ENCODE measurements at places on chromosomes 12 and 14.

DNA sequence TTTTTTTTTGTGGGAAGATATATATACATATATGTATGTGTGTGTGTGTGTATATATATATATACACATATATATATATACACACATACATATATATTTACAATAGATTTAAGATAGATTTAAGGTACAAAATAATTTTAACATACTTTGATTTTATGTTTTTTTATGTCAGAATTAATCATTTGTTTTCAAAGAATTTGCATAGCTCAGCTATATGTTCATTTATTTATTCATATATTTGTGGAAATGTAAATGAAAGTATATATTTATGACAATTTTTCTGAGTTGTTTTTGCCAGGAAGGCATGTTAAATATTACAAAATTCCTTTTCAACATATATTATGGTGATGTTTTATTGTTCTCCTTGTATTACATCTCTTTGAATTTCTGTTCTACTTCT lies 887.4 kb upstream of the NOVA1 start:
- no peak for DNase-seq

- DNase-seq: no peak
These were observed 43.4 kb downstream of the HSP90AA1 start for GRCh38 chr14:102043251-102044025.

DNA sequence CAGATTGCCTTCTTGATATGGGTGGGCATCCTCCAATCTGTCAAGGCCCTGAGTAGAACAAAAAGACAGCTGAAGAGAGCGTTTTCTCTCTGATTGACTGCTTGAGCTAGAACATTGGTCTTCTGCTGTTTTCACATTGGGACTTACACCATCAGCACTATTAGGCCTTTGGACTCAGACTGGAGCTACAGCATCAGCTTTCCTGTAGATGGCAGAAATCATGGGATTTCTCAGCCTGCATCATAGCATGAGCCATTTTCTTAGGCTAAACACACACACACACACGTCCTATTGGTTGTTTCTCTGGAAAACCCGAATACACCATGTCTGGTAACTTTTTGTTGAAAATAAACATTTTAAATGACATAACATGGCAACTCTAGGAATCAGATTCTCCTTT lies 15.8 kb upstream of the PPM1A start:
- DNase-seq: no peak

GRCh38 chr14:52457411-52457810 lies 94.9 kb downstream of the TXNDC16 start:
- no peak for DNase-seq

GRCh38 chr14:87199381-87199780 lies 793.6 kb downstream of the GALC start:
- DNase-seq: no peak

All from fibroblast of skin of right quadriceps (primary cell).